ENCODE measurements at places on chromosomes 4 and X.

DNA sequence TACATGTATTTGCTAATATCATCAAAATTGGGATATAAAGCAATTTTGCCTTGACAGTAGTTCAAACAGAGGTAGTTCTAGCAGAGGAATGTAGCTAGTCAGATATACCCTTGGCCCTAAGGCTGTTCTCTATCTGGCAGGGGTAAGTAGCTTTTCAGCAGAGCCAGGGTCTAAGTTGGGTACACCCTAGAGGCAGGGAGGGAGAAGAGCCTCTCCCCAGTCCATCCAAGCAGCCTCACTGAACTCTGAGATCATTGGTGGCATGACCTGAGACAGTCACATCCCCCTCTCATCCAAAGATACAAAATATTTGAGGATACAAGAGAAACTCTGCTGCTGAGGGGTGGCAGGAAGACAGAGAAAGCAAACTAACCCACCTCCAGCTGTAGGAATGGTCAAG lies 343.7 kb downstream of the DHX15 start:
- no peak for DNase-seq

GRCh38 chrX:66021765-66022631 lies 17.9 kb downstream of the VSIG4 start:
- no peak for DNase-seq

DNA sequence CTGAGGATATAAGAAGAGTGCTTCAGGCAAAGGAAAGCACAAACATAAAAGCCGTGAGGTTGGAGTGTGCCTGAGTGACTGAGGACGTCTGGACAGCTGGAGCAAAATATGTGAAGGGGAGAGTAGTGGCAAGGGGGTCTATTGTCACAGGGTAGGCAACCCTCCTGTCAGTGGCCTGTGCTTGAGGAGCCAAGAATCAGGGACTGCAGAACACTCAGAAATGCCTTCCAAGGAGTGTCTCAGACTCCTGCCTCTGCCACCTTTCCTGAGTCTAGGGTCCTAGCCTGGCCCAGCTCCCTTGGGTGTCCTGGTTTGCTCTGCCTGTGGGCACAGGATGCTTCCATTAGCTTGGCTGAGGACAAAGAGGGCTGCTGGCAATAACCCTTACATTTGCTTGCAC lies 152.5 kb upstream of the PJA1 start:
- DNase-seq: no peak

- DNase-seq: no peak
These were observed 48.0 kb downstream of the SEC24D start for GRCh38 chr4:118787844-118788380.

DNA sequence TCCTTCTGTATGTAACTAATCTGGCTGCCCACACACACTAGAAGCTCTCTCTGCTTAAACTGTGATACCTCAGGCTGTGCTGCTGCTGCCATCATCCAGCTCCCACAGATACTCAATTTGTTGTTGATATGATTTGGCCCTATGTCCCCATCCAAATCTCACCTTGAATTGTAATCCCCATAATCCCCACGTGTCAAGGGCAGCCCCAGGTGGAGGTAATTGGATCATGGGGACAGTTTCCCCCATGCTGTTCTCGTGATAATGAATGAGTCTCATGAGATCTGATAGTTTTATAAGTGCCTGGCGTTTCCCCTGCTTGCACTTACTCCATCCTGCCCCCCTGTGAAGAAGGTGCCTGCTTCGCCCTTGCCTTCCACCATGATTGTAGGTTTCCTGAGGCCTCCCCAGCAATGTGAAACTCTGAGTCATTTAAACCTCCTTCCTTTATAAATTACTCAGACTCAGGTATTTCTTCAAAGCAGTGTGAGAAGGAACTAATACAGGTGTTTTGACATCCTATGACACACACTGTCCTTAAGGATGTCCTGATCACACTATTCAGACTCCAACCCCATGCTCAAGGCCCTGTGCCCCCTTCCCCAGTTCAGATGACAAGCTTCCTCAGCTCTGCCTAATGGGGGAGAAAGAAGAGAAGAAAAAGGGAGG lies 2.9 kb upstream of the ATOH1 start:
- DNase-seq: no peak

- no peak for DNase-seq
These were observed 10.3 kb downstream of the SPRY1 start for GRCh38 chr4:123406872-123407271.

DNA sequence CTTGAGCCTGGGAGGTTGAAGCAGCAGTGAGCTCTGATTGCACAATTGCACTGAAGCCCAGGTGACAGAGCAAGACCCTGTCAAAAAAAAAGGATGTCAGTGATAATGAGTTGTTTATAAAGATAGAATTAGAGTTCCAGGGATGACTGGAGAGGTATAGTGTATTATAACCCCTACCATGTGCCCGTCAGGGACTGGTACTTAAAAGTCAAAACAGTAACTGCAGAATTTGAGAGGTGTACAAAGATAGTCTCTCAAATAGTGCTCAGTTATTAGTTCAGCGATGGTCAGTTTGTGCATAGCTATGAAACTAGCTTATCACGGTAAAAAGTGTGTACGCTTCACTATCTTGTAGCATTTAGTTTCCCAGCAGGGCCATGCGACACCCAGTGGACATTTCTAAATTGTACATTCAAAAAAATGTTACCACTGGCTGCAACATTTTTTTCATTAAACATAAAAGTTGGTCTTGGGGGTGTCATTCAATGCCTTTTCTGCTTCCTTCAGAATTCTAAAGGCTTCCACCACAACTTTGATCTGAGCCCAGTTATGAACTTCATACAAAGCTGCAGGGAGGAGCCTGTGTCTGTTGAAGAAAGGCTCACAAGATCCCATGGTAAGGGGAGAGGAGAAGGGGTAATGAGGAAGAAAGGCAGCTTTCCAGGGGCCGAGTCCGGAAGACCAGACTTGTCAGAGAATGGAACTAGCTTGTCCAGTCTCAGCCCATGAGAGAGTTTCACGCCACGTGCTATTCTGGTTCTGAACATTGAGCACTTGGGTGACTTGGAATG lies 9.2 kb upstream of the GYG2 start:
- no peak for DNase-seq

- DNase-seq: no peak
These were observed 14.2 kb downstream of the IQCM start for GRCh38 chr4:149801416-149801815.

DNA sequence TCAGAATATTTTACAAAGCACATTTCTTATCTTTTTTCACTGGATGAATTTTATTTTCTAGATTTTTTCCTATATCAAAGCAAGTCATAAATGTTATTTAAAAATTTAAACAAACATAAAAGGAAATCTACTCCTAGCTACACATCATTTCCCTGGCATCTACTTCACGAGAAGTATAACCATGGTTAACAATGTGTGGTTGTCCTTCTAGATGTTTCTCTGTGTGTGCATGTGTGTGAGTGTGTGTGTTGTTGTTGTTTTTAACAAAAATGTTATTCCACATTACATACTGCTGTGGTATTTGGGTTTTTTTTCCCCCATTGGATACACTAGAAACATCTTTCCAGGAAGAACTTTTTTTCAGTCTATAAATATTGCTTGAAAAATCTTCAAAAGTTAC lies 103.1 kb downstream of the CHIC2 start:
- no peak for DNase-seq

GRCh38 chrX:4741024-4741423 lies 1027.6 kb upstream of the PRKX start:
- no peak for DNase-seq

DNA sequence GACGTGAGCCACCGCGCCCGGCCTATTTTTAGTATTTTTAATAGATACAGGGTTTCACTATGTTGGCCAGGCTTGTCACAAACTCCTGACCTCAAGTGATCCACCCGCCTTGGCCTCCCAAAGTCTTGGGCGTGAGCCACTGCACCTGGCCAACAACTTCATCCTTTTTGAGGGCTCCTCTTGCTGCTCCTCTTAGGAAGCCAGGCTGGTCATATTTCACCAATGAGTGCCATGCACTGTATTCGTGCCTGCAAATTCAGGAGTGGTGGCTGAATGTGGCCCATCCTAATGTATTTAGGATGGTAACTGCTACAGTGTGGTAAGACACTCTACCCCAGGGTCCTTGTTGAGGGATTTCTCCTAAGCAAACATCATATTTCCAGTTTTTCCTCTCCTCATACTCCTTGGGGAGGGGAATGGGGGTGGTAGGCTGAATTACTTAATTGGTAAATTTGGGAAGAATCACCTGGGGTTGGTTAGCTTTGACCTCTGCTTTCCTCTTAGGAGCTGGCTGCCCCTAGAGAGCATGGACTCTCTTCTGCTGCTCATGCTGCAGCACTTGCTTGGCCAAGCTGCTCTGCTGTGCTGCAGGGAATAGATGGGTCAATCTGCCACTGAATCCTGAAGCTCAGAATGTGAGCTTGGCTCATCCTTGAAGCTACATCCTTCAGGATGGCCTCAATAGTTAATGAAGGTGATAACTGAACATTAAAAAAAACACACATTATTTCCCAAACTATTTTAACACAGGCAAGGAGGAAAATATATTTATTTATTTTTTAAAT lies 167.4 kb downstream of the HS3ST1 start:
- DNase-seq: no peak

DNA sequence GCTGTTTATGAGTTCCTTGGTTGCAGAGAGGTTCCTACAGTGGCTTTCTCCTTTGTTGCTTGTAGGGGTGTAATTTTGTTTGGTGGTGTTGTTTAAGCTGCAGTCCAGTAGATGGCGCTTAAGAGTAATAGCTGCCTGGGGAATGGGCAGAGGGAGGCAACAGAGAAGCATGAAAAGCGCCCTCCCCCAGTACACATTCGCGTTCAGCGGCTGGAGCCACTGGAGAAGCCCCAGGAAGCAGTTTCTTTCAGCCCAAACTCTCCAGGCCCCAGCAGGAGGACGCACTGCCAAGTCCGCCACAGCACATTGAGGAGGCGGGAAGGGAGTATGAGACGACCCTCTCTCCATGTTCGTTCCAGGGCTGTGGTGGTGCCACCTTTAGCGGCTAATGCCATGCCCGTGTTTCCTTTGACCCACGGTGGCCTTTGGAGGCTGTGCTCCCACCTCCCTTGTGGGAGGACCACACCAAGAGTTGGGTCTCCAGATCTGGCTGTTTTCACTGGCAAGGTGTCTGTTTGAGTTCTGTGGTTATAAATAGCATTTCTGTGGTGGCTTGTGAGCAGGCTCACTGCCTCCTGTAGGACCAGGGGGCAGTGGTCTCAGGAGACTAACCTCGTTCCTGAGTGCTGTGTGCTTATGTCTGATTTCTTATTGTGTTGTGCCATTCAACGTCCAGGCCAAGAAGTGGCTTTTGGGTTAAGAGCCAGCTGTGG lies 252.3 kb downstream of the ARHGAP10 start:
- DNase-seq: no peak

DNA sequence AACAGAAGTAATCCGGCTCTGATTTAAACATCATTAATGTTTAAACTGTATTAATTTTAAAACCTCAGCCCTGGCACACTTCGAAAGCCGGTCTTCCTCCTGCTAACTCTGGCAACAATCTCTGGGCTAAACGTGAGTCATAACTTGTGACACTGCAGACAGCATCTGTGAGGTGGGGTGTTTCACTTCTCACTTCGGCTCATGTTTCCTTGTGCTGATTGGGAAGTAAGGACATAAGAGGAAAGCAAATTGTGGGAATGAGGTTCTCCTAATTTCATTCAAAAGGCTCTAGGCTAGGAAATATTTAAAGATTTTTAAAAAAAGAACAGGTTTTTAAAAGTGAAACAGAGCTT lies 139.9 kb upstream of the USP9X start:
- DNase-seq: no peak

- DNase-seq: no peak
These were observed 47.8 kb downstream of the COMMD8 start for GRCh38 chr4:47415719-47416118.

DNA sequence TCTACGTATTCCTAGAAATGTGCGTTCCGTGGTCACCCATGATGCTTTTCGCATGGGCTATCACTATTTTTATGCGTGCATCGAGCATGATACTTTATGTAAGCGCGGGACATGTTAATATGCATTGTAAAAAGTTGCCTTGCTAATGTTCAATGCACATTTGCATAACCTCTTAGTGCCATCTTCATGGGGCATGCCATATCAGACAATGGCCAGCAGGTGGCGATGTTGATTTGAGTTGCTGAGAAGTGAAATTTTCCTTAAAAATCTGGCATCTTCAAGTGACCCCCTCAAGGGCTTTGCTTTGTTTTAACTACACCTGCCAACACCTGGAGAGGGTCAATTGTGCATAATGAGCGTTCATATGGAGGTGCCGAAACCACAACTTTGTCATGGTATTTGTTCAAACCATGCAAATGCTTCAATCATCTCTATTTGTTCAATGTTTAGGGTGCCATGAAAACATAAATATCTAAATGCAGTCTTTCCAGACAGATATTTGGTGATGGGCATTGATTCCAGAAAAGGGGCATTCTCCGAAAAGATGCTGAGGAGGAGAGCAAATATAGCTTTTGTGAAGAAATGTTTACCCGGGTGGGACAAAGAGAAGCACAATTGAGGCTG lies 833.9 kb upstream of the PRKX start:
- DNase-seq: peak; percentile 44

GRCh38 chrX:9749146-9749692 lies 16.4 kb downstream of the GPR143 start:
- DNase-seq: no peak

DNA sequence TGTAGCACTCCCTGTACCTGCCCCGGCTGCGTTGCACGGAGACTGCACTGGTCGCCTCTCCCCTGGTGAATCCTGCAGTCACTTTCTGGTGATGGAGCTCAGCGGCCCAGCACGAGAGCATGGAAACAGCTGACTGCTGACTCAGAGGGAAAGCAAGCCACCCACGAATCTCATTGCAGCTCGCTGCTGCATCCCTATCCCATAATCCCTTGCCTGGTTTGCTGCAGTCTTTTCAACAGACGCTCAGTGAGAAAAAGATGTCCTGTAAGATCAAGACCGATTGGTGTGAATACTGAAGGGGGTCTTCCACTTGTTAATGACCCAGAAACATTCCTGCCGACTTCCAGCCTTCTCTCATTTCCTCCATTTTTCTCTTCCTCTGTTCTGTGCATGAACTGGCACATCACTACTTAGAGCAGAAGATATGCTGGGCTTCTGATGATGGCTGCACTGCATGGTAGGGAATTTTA lies 52.9 kb downstream of the TRIM2 start:
- DNase-seq: peak; percentile 47

- DNase-seq: no peak
These were observed 295.4 kb downstream of the PACRGL start for GRCh38 chr4:20995610-20996009.

DNA sequence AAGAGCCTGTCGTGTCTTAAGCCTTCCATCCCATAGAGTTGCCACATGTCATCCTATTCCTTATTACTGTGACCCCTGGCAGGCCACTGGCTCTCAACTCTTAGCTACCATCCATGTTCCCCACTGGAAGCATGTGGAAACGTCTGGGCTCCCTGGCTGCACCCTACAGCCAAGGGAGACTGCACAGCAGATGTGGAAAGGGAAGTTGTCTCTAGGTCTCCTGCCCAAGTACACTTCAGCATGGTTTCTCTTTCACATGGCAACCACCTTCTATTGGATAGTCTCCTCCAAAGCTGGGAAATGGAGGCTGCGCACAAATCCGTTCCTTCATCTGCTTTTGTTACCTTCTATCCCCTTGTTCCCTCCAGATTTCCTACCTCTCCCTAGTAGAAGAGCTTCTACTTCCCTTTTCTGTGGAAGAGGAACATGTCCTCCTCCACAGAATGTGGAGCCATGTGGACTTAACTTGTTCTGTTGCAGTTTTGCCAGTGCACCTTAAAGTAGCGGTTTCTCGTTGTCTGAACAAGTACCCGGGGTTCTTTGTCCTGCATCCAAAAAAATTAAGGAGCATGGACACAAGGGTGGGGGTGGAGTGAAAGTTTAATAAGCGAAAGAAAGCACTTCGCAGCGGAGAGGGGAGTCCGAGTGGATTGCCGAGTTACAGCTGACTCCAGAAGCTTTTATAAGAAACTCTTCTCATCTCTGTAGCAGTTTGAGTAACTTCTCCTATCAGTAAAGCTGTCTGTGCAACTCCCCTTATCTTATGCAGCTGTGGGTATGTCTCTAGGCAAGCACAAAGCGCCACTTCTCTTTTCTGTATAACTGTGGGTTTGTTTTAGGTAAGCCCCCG lies 52.5 kb downstream of the HMGB2 start:
- DNase-seq: no peak
